Omental fat pad (tissue), 4 donors: ENCODE measurements at places on chromosomes 7 and 10.

DNA sequence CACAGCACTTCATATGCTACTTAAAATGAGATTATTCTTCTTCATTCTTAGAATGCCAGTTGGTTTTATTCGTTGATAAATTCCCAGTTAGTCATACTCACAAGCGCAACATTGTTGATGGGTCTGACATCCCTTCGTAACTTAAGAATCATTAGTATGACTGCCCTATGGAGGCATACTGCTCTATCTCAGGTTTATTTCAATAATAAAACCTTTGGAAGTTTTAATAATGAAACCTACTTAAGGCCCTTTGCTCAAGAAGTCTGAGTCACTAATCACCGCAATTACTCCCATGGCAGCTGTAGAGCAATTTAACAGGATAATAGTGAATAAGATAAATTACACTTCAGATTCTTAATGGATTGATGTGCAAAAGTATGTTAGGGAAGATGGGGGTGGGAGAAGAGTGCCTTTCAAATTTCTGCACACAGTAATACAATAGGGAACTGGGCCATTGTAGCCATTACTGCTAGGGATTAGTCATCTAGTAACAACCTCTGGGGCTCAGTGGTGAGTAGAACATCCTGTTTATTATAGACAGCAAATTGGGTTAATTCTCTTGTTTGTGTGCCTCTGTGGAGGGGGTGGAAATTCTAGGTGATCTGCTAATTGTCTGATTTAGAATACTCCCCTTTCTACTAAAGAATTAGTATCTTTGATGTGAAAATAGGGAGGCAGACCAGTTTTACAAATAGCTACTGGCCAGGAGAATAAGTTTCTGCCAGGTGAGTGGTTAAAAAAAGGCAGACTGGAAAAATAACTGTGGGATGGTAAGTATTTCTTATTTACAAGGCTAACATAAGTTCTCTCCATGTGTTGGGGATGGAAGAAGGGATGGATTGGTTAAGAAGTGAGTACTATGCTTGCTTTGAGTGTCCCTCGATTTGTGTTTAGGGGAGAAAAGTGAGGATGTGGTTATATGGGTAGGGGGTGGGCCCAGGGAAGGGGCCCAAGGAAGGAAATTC lies 74.5 kb upstream of the VKORC1L1 start:
- DNase-seq = no peak

DNA sequence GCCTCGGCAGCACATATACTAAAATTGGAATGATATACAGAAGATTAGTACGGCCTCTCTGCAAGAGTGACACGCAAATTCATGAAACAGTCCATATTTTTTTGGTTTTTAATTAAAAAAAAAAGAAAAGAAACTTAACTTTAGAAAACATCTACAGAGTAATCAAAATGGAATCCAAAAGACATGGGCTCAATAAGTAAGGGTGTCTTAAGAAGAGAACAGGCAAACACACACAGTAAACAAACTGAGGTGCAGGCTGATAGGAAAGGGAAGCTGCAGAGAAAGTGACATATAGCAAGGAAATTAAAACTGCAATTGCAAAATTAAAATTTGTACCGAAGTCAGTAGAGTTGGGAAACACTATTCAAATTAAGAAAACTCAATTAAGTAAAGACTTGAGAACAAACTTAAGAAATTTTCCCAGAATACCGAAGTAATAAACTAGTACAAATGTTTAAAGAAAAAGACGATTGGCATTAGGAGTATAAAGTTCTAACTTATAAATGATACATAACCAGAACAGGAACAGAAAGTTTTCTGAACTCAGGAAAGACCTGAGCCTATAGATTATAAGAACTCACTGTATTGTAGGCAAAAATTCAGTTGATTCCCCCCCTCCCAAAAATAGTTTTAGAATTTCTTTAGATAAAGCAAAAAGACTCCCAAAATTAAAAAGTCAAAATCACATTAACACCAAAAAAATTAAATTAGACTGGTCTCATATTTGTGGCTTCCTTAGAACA lies 16.3 kb downstream of the MTPN start:
- DNase-seq = no peak

DNA sequence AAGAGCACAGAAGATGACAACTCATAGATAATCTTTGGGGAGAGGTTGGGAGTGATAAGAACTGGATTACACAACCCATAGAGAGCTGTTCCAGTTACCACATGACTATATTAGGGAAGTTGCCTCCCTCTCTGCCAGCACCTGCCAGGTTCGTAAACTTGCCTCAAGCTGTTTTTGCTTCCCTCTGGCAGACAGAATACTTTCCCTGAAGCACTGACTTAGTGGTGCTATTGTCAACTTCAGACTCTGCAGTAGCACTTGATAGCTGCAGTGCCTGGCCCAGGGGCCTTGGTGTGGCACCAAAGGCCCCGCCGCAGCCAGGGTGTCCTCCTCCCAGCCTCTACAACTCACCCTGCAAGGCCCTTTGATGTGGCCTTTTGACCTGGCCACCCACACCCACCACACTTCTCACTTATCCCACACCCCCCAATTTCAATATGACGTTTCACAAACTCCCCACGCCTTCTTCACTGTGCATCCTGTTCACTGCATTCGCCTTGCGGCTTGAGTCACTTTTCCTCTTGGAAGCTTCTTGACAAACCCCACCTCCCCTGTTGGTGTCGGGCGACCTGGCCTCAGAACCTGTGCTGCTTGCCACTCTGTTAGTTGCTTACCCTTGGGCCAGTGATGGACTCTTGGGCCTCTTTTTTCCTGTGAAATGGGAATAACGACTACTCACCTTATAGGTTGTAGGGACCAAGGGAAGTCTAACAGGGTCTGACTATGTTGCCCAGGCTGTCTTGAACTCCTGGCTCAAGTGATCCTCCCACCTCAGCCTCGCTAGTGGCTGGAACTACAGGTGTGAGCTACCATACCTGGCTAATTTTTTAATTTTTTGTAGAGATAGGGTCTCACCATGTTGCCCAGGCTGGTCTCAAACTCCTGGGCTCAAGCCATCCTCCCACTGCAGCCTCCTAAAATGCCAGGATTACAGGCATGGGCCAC lies 50.2 kb upstream of the PODXL start:
- DNase-seq = no peak

- no peak for DNase-seq
Measured at GRCh38 chr10:44724415-44725174, 186.5 kb upstream of the TMEM72 start.
